ENCODE measurements at places on chromosomes 5 and 9.
A peak's percentile ranks its signal among the peaks of the same experiment; 100 is the strongest.

DNA sequence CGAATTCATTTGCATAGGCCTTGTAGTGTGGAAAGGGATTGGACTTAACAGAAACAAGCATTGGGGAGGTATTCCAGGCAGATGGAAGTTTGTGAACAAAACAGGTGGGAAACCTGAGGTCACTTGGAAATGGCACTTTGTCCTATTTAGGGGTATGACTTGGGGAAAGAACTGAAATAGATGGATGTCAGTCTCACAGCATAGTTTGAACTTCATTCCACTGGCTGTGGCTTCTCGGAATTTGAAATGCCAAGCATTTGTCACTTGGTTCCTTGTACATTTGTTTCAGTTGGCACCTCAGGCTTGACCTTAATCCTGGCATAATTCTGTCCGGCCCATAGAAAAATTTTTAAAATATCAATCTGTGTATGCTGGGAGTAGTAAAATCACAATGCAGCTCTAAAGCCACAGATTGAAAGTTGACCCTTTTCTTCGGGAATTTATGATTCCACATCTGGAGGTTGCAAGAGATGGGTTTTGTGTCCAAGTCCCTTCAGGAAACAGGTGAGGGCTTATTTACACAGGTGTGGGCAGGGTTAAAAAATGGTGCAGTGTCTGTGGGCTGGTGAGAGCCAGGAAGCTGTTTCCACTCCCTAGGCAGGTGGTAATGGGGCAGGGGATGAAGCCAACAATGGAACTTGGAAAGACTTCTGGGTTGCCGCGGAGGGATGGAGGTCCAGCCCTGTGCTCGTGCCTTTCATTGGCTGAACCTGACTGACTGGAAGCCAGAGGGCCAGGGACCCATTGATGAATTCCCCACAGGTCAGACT, 39.2 kb upstream of the PDE8B start:
- DNase-seq, result no peak

GRCh38 chr5:143677403-143677802, 134.6 kb upstream of the HMHB1 start:
- no peak for DNase-seq

DNA sequence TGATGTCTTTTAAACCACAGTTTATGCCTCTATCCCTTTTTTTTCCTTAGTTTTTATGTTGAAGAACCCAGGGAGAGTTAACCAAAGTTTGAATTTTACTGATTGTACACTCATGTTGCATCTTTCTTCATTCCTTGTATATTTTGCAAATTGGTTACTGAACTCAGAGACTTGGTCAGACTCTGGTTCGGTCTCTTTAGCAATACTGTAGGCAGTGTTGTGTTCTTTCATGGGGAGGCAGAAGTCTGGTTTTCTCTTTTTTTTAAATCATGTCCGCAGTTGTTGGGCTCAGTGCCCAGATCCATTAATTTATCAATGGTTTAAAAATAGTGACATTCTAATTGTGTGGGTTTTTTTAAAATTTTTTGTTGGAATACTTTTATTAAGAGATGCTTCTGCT, 23.4 kb downstream of the UBE2R2 start:
- no peak for DNase-seq

GRCh38 chr5:66886941-66887340, 290.7 kb downstream of the MAST4 start:
- no peak for DNase-seq

- peak; percentile 51 for DNase-seq
These were observed 40.0 kb upstream of the ORM1 start for GRCh38 chr9:114282926-114283325.
